Activated CD4-positive, alpha-beta T cell treated with anti-CD3 and anti-CD28 coated beads, Interleukin-2, amount 10 ng/mL, durations not matched to agents 24 days and 14 days (primary cell): ENCODE measurements at places on chromosomes 5 and 9. TPM values are rescaled to one million over a fixed set of nuclear protein-coding genes. Genes with fewer than 3 reads are reported as not detected.

Gene ENTREP1
- not detected in 2 replicates for total RNA-seq

Gene PCDHB15
- not detected in 2 replicates for total RNA-seq

Gene LCN1
- total RNA-seq = not detected in 2 replicates

Gene PAIP2
- total RNA-seq = 83.3 and 93.8 TPM in 2 replicates

Gene PRELID2
- 3.1 and 3.6 TPM in 2 replicates for total RNA-seq

Gene BARX1
- total RNA-seq = 0.50 and 0.61 TPM in 2 replicates

Gene EQTN
- not detected in 2 replicates for total RNA-seq

Gene EGFLAM
- not detected in 2 replicates for total RNA-seq

Gene SMIM3
- total RNA-seq = 13.8 and 16.6 TPM in 2 replicates

Gene PDE6A
- total RNA-seq = not detected in 2 replicates

Gene LCN6
- total RNA-seq = not detected in 2 replicates

Gene ADAMTSL2
- not detected in 2 replicates for total RNA-seq

Gene SH3GL2
- total RNA-seq = not detected in 2 replicates

GRCh38 chr5:59208474-59208873 lies 625.6 kb downstream of the RAB3C start:
- no peak for DNase-seq

DNA sequence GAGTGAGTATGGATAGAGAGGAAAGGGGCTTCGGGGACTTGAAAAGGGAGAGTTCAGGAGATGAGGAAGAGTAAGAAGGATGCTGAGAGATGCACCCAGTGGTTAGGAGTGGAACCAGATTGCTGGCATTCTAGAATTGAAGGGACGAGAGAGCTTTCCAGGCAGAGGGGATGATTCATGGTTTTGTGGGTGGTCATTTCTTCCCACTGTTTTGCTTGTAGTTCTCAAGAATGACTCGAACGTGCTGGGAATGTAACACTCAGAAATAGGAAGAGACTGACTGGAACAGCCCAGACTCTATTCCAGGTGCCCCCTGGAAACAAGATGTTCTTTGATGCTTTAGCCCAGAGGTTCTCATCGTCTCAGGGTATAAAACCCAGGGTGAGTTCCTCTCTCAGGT lies 294.2 kb downstream of the ICE1 start:
- no peak for DNase-seq

DNA sequence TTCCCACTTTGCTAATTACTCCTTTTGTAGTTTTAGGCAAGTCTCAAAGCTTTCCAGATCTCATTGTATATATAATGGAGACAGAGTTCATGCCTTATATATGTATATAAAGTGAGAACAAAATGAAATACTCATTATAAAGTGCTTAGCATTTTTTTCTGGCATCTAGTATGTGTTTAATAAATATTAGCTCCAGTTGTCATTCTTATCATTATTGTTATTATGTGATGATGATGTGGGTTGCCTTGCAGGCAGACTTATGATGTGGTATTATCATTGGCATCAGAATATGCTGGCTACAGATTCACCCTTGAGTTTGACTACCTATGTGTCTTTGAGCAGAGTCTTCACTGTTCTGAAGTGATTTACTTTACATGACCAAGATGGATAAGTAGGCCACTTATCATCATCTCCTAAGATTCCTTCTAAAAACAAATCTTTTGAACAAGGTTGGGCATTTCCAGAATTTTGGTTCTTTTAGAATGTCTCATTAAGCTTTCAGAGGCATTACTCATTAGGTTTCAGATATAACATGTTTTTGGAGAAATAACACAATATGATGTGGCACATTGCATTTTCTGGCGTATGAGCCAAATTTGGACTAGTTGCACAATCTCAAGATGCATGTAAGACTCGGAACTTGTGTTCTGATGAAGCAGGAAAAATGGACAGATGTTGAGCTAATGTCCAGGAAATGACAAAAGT lies 145.6 kb upstream of the TNC start:
- DNase-seq = no peak

DNA sequence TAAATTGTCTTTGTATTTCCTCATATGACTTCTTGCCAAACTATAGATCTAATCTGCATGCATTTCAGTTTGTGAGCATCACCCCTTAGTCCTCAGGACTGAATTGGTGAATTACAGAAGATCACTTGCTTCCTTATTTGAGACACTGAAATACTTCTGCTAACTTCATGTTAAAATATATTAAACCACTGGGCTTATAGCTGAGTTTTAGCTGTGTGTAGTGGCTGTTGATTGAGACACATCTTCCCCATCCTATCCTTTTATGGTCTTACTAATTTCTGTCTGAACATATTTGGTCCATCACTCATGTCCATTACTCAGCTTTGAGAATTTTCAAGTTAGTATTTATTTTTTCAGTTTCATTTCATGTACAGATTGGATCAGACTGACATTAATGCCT lies 295.9 kb downstream of the PSAT1 start:
- DNase-seq = no peak

DNA sequence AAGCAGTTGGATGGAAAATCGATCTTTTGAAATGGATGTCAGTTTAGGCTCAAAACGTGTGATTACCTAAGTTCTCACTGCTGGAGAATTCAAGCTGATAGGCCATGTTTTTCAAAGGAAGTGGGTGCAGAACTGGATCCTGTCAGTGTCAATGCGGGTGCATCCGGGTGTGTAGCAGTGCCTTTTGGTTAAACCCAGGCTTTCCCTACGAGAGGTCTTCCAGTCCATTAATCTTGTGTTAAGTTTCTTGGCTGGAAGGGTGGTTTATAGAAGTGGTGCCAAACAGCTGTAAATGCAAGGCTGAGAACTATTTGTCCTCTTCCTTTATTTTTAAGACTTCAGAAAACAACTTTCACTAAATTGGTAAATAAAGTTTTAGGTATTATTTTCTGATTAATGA lies 71.9 kb downstream of the DAPK1 start:
- DNase-seq = no peak

DNA sequence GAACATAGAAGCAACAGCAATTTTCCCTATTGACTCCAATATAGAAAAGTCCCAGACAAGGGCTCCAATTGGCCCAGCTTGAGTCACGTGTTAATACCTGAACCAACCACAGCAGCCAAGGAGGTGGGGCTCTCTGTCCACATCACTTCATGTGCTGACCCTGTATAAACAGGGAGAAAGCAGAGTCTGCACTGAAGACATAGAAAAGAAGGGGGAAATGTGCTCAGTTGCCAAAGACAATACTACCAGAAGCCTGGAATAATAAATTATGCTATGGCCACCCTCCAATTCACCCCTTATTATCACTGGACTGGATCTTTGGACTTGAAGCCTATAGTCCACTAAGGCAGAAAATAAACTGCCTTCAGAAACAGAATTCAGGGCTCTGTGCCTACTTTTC lies 275.4 kb downstream of the EPB41L4A start:
- no peak for DNase-seq

DNA sequence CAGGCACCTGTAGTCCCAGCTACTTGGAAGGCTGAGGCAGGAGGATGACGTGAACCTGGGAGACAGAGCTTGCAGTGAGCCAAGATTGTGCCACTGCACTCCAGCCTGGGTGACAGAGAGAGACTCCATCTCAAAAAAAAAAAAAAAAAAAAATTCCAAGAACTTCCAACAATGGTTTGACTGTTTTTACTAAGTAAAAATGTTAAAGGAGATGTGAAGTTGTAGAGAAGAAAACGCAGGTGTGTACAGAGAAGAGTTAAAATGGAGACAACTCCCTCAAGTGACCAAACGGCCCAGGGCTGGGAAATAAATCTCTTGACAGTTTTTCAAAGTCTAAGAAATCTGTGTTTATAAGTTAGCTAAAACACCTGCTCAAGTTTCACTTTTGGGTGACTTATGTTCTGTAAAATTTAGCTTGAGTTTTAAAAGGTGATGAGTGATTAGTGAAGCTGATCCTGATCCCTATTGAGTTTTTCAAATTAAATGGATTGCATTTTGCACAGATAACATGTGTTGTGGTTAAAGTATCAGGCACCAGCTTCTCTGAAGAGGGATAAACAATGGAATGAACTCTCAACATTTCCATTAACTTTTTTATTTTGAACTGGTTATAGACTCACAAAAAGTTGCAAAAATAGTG lies 255.2 kb upstream of the CD180 start:
- no peak for DNase-seq

DNA sequence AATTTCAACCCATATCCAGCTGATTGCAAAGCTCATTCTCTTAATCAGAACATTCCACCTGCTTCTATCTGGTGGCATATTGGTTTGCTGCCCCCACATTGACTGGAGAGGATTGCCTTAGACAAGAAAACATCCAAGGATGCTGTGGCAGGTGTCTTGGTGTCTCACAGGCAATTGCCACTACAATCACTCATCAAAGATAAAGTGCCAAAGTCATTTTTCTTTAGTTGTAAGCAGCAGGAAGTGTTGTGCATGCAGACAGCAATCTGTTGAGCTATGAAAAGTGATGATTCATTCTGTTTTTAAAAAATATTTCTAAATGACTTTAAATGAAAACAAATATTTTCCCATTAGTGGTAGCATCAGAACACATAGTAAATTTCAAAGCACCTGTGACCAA lies 53.9 kb downstream of the CDH6 start:
- no peak for DNase-seq

- no peak for DNase-seq
Observed at GRCh38 chr5:146646441-146646840, 130.5 kb upstream of the GPR151 start.

- DNase-seq = no peak
Observed at GRCh38 chr9:26296910-26297572, 595.6 kb downstream of the CAAP1 start.

GRCh38 chr5:68587171-68587570 lies 371.6 kb downstream of the PIK3R1 start:
- no peak for DNase-seq

GRCh38 chr9:36110434-36110833 lies 26.1 kb upstream of the GLIPR2 start:
- no peak for DNase-seq

DNA sequence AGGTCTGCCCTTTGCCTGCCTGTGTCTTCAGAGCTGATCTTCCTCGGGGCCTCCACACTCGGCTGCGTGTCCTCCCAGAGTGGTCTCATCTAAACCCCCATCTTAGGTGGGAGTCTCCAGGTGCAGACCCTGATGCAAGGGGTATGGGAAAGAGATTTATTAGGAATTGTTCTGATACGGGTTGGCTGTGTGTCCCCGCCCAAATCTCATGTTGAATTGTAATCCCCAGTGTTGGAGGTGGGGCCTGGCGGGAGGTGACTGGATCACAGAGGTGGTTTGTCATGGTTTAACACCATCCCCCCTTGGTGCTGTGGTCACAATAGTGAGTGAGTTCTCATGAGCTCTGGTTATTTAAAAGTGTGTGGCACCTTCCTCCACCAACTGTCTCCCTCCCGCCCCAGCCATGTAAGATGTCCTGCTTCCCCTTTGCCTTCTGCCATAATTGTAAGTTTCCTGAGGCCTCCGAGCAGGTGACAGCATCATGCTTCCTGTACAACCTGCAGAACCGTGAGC lies 208.4 kb downstream of the AOPEP start:
- DNase-seq = no peak

- no peak for DNase-seq
Observed at GRCh38 chr5:61148515-61148914, 13.8 kb downstream of the SMIM15 start.

DNA sequence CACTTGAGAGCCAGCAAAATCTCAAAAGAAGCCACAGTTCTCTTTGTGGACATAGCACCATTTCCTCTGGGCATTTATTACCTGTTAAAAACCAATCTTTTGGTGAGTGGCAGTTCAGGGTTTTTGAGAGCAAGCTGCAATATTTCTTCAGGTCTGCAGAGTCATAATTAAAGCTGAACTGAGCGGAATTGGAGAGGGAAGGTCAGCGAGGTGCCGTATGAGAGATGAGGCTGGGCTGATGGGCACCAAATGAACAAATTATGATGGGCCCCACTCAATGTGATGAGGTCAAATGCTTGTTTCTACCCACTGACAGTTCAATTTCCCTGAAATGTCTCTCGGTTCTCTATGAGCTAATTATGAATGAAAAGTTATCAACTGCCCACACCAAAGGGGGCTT lies 231.9 kb downstream of the AP3B1 start:
- no peak for DNase-seq

GRCh38 chr5:9557696-9558095 lies 11.8 kb upstream of the SEMA5A start:
- peak; percentile 23 for DNase-seq

- no peak for DNase-seq
Observed at GRCh38 chr9:29208670-29209069, 1635.4 kb upstream of the C9orf72 start.

DNA sequence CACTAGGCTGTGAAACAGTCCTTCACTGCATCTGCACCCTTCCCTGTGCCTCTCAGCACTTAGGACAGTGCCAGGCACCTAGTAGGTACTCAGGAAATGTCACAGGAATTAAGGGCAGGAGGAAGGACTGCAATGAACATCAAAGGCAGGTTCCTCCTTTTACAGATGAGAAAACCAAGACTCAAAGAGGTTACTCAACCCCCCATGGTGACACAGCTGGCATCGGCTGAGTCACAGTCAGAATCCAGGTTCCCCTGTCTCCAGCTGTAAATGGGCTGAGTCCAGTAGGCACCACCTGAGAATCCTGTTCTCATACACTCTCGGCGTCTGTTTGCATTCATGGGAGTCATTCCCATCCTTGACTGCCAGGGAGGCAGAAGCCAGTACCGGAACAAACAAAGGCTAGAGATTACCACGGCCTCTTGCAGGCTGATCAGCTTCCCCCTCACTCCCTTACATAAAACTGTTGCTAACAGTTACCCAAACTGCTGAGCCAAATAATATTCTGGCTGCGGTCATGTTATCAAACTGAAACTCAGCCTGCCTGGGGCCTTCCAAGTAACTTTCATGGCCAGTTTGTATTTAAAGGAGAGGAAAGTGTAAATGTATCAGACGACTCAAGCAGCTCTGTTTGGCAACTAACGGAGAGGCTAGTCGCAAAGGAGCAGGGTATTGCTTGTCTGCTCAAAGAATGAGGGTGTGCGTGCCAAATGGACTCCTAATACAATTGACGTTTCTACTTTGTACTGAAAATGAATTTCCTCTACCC lies 201.7 kb downstream of the PAPPA start:
- DNase-seq = no peak

DNA sequence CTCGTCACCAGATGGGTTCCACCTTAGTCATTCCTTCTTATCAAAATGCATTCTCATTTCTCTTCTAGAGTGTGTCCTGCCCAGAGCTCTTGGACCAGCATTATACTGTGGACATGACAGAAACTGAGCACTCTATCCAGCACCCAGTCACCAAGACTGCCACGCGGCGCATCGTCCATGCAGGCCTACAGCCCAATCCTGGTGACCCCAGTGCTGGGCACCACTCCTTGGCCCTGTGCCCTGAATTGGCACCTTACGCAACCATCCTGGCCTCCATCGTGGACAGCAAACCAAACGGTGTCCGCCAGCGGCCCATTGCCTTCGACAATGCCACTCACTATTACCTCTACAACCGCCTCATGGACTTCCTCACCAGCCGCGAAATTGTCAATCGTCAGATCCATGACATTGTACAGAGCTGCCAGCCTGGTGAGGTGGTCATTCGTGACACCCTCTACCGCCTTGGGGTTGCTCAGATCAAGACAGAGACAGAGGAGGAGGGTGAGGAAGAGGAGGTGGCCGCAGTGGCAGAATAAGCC lies 34.6 kb downstream of the CSF1R start:
- DNase-seq = no peak

GRCh38 chr5:83595217-83595616 lies 123.7 kb downstream of the VCAN start:
- no peak for DNase-seq
